ENCODE measurements at places on chromosomes 5 and 9. TPM values are rescaled to one million over a fixed set of nuclear protein-coding genes. Genes with fewer than 3 reads are reported as not detected.

DNA sequence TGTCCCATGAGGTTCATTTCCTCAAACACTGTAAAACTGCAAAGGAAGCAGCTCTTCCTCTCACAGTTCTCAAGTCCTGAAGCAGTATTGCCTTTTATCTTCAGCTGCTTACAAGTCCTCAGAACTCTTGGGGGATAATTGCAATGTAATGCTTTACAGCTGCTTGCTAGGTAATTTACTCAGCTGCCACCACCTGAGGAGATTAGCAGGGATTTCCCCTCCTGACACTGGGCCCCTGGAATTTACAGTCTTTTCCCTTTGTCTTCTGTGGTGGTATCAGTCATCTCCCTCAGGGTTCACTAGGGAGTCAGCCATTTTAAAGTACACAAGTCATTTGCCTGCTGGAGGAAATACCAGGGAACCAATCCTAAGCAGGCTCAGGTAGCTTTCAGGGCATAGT is 754.3 kb upstream of the GRAMD2B start:
- no peak for DNase-seq

DNA sequence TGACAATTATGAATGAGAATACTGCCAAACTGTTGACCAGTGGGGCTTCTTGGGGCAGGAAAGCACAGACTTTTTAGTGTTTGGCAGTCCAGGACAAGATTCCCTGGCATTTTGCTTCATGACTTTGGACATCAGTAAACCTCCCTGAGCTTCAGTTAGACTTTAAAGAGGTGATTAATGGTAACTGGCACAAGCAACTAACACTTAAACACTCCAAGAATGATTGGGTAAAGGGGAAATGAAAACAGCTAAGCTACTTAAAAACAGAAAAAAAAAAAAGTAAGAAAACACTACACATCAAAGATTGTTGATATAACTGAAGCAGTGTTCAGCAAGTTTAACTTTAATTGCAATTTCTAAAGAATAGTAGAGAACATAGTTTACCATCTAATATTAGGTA is 13.4 kb downstream of the PAIP1 start:
- DNase-seq: no peak

GDF9 gene
- total RNA-seq: 1.2 TPM

DNA sequence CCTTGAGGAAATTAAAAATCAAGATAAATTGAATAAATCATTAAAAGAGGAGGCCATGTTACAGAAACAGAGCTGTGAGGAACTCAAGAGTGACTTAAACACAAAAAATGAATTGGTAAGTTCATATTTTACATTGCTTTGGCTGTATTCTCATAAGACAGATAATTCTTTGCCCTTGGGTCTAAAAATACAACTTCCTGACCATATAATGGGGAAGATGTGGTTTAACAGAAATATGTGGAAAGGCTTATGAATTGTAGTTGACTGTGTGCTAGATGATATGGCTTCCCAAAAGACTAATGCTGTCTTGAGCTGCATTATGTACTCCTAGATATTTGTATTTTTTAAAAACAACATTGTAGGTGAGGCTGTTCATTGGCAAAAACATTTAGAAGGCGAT is 33.1 kb downstream of the CNTRL start:
- no peak for DNase-seq

- DNase-seq: no peak
These were observed 161.4 kb downstream of the CHSY3 start for GRCh38 chr5:130065617-130066016.

- no peak for DNase-seq
These were observed 26.2 kb upstream of the SERINC5 start for GRCh38 chr5:80282054-80282453.
